Thoracic aorta (tissue), 2 donors: ENCODE measurements at places on chromosomes 6 and 20.

- no peak for DNase-seq
Observed at GRCh38 chr6:169592558-169592957, 109.3 kb downstream of the WDR27 start.

DNA sequence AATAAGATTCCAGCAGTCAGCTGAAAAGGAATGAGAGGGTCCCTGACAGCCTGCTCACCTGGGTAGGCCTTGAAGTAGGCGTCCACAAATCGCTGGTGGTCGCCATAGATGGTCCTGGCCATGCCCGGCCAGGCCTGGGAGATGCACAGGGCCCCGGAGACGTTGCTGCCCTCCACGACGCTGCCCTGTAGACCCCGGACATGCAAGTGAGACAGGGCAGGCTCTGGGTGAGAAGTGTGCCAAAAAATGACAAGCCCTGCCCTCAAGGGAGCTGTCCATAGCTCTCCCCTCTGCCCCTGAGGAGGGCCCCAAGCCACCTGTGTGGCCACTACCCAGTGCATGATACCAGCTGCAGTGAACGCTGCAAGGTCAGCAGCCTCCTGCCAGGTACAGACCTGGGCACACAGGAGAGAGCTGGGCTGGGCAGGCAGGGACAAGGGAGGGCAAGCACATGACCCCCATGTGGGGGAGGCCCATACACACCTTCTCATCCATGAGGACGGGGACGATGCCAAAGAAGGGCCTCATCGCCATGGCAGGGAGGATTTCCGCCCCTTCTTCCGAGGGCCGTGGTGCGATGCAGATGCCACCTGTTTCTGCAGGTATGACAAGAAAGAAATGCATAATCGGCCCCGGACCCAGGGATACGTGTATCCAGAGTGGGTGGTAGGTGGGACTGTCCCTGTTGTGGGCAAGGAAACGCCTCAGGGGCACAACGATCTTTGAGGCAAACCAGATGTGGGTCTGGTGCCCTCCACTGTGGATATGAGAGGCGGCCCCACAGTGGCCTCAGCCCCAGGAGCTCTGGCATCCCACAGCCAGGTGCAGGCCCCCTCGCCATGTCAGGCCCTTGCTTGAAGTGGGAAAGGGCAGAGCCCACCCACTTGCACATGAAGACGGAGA is 21.2 kb upstream of the APMAP start:
- DNase-seq = no peak

- DNase-seq = no peak
Observed at GRCh38 chr6:19391926-19392325, 445.2 kb upstream of the ID4 start.

DNA sequence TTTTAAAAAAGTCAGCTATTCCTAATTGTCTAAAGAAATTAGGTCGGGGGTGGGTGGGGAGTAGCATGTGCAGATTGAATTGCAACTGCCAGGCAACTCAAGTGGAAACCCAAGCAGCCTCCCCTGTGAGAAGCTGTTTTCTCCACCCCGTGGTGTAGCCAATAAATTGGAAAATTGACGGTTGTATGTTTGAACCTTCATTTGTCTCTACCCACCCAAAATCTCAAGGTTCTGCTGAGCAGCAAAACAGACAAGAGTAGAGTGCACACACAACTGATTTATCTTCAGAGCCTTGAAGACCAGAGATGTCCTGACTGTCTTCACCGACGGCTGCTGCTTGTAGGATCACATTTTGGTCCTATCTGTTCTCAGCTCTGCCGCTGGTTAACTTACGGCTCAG is 88.5 kb downstream of the DTD1 start:
- no peak for DNase-seq

DNA sequence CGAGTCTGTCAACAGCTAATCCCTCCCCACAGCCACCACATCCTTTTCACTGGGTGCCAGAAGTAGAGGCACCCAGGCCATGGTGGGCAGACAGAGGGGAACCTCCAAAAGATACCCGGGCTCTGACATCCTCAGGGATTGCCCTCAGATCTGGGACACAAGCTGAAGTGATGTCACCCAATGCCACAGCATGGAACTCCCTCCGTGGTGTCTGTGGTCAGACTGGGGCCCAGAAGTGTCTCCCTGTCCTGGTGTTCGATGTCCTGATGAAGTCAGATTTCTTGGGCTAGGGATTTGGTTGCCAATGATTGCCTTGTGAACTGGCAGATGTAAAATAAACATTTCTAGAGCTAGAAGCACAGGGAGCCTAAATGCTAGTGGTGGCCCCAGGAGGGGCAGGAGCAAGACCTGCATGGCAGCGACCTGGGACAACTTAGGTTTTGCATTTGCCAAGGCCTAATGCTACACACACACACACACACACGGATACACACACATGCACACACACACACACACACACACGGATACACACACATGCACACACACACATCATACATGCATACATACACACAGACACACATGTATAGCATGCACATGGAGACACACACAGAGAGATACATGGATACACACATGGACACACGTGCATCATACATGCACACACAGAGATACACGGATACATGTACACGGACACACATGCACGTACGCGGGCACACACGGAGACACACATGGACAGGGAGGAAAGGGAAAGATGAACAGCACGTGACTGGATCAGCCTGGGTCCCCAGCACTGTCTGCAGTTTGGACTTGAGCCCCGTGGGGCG is 221.0 kb downstream of the NFATC2 start:
- DNase-seq = no peak

GRCh38 chr20:13525225-13525940 is 113.3 kb downstream of the TASP1 start:
- DNase-seq = no peak

- DNase-seq = no peak
Observed at GRCh38 chr20:2314759-2315439, 19.1 kb downstream of the TGM3 start.

DNA sequence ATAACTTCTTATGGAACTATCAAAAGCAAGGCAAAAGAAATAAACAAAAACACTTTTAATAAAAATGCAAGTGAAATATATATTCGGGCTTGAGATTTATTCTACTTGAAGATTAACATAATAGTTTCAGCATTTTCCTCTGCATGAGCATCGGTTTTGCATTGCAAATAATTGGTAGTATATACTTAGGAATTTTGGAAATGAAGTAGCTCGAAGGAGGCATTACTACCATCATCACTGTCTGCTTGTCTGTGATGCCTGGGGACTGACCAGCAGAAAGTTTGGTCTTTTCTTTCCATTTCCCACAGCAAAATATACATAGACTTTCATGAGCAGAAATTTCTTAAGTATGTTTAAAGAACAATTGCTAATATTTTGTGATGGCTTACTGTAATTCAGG is 570.7 kb downstream of the HTR1B start:
- no peak for DNase-seq

GRCh38 chr6:74607934-74608333 is 597.9 kb downstream of the COL12A1 start:
- DNase-seq = no peak

GRCh38 chr6:161204866-161205557 is 68.8 kb downstream of the AGPAT4 start:
- DNase-seq = no peak

GRCh38 chr6:11062715-11063114 is 18.6 kb upstream of the ELOVL2 start:
- no peak for DNase-seq

DNA sequence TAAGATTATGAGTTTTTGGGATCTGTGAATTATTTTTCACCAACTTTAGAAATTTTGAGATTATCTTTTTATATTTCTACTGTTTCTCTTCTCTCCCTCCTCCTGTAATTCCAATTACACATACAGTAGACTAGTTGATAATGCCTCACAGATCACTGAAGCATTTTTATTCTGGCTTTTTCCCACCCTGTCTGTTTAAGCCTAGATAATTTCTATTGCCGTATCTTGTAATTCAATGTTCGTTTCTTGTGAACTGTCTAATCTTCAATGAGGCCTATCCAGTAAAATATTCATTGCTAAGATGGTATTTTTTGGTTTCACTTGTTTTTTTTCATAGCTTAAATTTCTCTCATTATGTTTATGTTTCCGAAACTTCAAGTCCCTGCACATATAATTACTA is 12.0 kb downstream of the MDN1 start:
- no peak for DNase-seq

GRCh38 chr20:6784767-6785166 is 17.3 kb downstream of the BMP2 start:
- no peak for DNase-seq

GRCh38 chr20:47306755-47307370 is 49.6 kb downstream of the ZMYND8 start:
- no peak for DNase-seq

DNA sequence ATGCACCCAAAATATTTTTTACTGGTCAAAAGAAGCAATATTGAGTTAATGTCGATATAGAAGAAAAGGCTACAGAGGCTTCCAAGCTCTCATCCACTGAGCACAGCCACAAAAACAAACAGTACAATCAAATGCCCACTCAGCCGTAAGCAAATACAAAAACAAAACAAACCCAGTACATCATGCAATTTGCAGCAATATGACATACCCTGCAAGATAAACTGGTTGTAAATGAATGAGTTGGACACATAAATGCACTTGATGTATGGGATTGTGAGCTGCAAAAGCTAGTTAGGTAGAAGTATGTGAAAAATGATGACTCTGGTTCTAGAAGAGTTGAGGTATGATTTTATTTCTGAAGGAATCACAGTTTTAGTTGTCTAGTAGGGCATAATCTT is 83.9 kb downstream of the SESN1 start:
- no peak for DNase-seq

GRCh38 chr6:147983581-147984366 is 358.9 kb upstream of the SASH1 start:
- DNase-seq = no peak

GRCh38 chr6:124721331-124721730 is 240.9 kb upstream of the RNF217 start:
- no peak for DNase-seq

GRCh38 chr20:3041854-3042409 is 1.5 kb upstream of the GNRH2 start:
- no peak for DNase-seq

GRCh38 chr6:158323561-158323958 is 11.3 kb downstream of the TULP4 start:
- DNase-seq = no peak

DNA sequence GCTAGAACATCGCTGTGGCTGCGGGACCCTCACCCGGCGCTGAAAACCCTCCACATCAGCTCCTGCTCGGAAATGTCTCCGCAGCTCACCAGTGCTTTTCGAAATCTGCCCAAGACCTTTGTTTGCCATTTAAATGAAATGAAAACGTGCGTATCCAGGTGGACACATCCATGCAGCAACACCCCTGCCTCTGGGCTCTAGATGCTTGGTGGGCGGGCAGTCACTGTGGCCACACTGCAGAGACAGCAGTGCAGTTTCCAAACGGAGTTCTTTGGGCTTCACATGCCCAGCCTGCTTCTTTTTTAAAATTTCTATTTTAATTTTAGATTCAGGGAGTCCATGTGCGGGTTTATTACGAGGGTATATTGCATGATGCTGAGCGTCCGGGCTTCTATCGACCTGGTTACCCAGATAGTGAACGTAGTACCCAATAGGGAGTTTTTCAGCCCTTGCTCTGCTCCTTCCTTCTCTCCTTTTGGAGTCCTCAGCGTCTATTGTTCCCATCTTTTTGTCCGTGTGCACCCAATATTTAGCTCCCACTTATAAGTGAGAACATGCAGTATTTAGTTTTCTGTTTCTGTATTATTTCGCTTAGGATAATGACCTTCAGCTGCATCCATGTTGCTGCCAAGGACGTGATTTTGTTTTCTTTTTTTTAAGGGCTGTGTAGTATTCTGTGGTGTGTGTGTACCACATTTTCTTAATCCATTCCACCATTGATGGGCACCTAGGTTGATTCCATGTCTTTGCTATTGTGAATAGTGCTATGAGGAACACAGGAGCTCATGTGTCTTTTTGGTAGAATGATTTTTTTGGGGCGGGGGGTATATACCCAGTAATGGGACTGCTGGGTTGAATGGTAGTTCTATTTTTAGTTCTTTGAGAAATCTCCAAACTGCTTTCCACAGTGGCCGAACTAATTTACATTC is 4.8 kb upstream of the TUBB2B start:
- DNase-seq = no peak
